ENCODE measurements at places on chromosomes 3 and 15.
A peak's percentile ranks its signal among the peaks of the same experiment; 100 is the strongest.

- DNase-seq, result no peak
- no peak overlapping the region for H3K4me3 ChIP-seq
- no peaks in the 10 kb centered on the region for H3K36me3 ChIP-seq
- H3K4me1 ChIP-seq, result no peaks in the 10 kb centered on the region
These were observed 110.2 kb upstream of the ARHGEF26 start for GRCh38 chr3:154011036-154011435.

DNA sequence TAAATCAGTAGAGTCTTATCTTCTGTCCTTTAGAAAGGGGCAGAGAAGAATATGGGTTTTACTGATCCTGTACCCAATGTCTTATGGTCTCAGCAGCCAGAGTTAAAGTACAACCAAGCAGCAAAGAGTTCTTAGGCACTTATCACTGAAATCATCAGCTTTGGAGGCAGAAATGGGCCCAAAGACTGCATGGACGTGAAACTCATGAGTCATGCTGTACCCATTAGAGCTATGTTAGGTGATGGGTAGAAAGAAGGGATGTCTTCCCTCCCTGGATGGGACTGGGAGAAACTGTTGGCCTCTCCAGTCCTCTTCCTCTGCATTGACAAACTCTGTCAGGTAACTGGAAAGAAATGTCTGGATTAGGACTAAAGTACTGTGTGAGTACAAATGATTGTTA is 63.4 kb downstream of the EOMES start:
- no peaks in the 10 kb centered on the region for H3K36me3 ChIP-seq
- no peak for DNase-seq
- no peak overlapping the region for H3K4me3 ChIP-seq

DNA sequence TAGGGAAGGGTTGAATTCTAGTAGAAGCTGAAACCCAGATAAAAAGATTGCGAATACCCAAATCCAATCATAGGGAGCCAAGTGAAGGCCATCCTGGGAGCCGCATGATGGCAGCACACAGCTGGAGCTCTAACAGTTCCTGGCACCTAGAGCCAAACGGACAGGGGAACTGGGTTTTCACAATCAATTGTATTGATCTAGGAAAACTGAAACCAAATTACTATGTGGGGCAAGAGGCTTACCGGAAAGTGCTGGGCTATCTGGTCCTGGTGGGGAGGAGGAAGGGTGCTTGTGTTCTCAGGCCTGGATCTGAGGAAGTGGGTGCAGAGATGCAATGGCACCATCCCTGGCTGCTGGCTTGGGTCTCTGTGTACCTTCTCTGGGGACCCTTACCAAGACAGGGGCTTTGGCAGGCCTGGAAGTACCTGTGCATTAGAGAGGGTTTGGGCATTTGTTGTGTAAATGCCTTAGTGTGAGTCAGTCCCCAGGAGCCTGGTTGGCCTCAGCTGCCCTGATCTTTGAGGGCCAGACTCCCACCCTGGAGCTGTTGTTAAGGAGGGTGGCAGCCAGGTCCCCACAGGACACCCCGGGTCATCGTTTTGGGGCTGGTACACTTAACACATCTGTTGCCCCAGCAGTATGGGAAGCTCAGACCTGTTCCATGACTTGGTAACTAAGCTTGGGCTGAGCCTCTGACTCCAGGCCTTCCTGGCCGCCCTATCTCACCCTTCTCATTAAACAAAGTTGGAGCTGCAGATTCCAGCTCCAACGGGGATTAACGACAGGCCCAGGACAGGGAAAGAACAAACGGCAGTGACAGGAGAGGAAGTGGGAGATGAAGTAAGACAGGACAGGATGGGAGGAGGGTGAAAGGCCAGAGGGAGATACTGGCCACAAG is 8.9 kb upstream of the FURIN start:
- no peak overlapping the region for H3K27ac ChIP-seq
- peak; percentile 50 for DNase-seq
- peaks cover 7% of the 10 kb centered on the region for H3K4me1 ChIP-seq
- H3K36me3 ChIP-seq, result no peaks in the 10 kb centered on the region
- H3K4me3 ChIP-seq, result no peak overlapping the region

GRCh38 chr15:53477981-53478766 is 281.3 kb downstream of the WDR72 start:
- no peak overlapping the region for H3K4me3 ChIP-seq
- no peak for DNase-seq
- no peaks in the 10 kb centered on the region for H3K27me3 ChIP-seq
- no peaks in the 10 kb centered on the region for H3K4me1 ChIP-seq
- H3K27ac ChIP-seq, result no peak overlapping the region
- no peaks in the 10 kb centered on the region for H3K36me3 ChIP-seq

- H3K4me3 ChIP-seq, result no peak overlapping the region
- peak overlapping the region; percentile 10 for H3K27ac ChIP-seq
- peaks cover 24% of the 10 kb centered on the region for H3K4me1 ChIP-seq
These were observed 3.2 kb upstream of the CHSY1 start for GRCh38 chr15:101255051-101255395.

Measured in osteoblast (primary cell).